ENCODE measurements at places on chromosomes 13 and 19.

GRCh38 chr19:11479898-11480714 lies 740 bp downstream of the ELAVL3 start:
- no peak for DNase-seq

DNA sequence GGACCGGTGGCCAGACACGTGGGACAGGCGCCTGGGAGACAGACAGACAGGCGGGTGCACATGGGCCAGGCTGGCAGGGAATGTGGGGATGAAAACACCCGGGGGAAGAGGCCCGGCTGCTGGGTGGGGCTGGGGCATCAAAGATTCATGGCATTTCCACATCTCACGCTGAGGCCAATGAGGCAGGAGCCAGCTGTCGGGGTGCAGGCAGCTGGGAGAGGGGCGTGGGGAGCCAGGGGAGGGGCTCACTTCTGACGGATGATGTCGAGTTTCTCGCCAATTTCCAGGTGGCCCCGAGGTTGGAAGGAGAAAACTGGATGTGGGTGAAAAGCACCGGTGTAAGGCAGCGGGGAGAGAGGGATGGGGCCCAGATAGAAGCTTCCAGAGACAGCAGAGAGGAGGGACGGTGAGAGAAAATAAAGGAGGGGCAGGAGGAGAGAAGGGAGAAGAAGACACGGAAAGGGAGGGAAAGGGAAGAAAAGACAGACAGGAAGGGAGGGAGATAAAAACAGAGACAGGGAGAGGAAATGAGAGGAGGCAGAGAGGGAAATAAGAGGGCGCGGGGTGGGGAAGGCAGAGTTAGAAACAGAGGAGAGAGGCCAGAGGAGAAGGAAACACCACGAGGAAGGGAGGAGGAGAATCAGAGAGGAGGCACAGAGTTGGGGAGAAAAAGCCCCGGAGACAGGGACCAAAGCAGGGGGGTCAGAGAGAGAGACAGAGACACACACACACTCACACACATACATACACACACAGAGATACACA lies 8.0 kb upstream of the CCER2 start:
- DNase-seq: no peak

GRCh38 chr19:42197375-42197817 lies 20.1 kb downstream of the DEDD2 start:
- DNase-seq: no peak

DNA sequence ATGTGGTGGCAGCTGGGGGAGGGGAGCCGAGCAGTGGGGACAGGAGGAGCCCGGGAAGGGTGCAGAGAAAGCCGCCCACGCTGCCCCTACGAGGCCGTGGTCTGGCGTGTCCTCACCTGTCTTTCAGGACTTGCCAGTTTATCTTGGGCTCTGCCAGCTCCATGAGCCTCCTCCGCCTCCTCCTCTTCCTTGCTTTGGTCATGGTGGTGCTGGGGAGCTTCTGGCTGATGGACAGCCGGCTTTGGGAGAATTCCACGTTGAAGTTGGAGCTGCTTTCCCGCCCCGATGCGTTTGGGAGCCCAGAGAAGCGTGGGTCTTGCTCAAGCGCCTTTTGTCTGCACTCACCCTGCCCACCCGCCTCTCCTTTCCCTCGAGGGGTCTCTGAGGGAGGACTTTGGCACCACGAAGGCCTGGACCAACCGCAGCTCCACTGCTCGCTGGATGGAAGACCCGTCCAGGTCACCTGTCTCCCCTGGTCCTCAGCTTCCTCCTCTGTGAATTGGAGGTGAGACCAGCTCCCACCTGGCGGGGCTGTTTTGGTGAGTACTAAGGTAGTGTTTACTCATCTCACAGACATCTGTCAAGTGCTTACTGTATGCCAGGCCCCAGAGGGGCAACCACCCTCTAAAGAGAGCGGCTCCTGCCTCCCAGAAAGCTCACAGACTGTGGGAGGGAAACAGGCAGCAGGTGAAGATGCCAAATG lies 29.7 kb upstream of the MIER2 start:
- no peak for DNase-seq

DNA sequence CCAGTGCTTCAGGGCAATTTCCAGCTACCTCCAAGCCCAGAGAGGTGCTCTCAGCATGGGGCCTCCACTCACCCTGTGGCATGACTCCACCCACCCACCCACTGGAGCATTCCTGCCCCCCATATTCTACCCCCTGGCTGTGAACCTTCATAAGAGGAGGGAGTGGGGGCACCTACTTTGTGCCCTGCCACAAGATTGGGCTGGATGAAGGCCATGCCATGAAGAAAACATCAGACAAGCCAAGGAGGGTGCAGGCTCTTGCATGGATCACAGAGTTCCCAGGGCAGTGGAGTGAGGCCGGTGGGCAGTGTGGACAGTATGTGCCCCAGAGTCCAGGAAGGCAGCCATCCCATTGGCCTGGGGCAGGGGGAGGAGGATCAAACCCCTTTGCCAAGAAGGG lies 97.8 kb downstream of the UQCRFS1 start:
- DNase-seq: no peak
